ENCODE measurements at places on chromosomes 6 and 20. TPM values are rescaled to one million over a fixed set of nuclear protein-coding genes. Genes with fewer than 3 reads are reported as not detected.

The RSPO3 gene
- not detected for total RNA-seq

The APCDD1L gene
- 2.2 TPM for total RNA-seq

The RPRD1B gene
- total RNA-seq: 8.4 TPM

The KCNG1 gene
- 23.7 TPM for total RNA-seq

The TAGAP gene
- total RNA-seq: not detected

The B3GALT4 gene
- total RNA-seq: 0.72 TPM

The OPRM1 gene
- not detected for total RNA-seq

The FOXA2 gene
- not detected for total RNA-seq

The SIM1 gene
- not detected for total RNA-seq

The C6orf132 gene
- 0.72 TPM for total RNA-seq

The GTF2H4 gene
- total RNA-seq: 13.4 TPM

The TGM2 gene
- 237 TPM for total RNA-seq

The CCN6 gene
- total RNA-seq: not detected

The PCMTD2 gene
- total RNA-seq: 28.3 TPM

The TFAP2D gene
- total RNA-seq: not detected

The ROS1 gene
- under 0.01 TPM for total RNA-seq

The PNISR gene
- 65.0 TPM for total RNA-seq

The YWHAB gene
- 78.0 TPM for total RNA-seq

The HIVEP1 gene
- total RNA-seq: 16.7 TPM

The RIMS1 gene
- 3.3 TPM for total RNA-seq

The ROMO1 gene
- total RNA-seq: 223 TPM

The CARMIL1 gene
- 3.3 TPM for total RNA-seq

The SAMD3 gene
- 3.1 TPM for total RNA-seq

The BANF2 gene
- not detected for total RNA-seq

The SDCBP2 gene
- total RNA-seq: 0.54 TPM

The SIRPG gene
- total RNA-seq: not detected

The MUC22 gene
- not detected for total RNA-seq

The PACSIN1 gene
- not detected for total RNA-seq

The CLVS2 gene
- not detected for total RNA-seq

The ISM1 gene
- total RNA-seq: not detected

The SUMO4 gene
- 2.2 TPM for total RNA-seq

The ARFGEF3 gene
- total RNA-seq: under 0.01 TPM

The REM1 gene
- total RNA-seq: not detected

The COL9A3 gene
- 0.28 TPM for total RNA-seq

The SNRNP48 gene
- 5.2 TPM for total RNA-seq

The SASH1 gene
- total RNA-seq: 16.5 TPM

The ANKRD66 gene
- total RNA-seq: not detected

The SLC17A9 gene
- total RNA-seq: 1.4 TPM

The NKX2-2 gene
- not detected for total RNA-seq

The VWA7 gene
- 0.28 TPM for total RNA-seq

The NMBR gene
- not detected for total RNA-seq

The C6orf58 gene
- total RNA-seq: not detected

The SPEF1 gene
- total RNA-seq: under 0.01 TPM

The CTSZ gene
- 43.6 TPM for total RNA-seq

The LKAAEAR1 gene
- total RNA-seq: not detected

The SNTA1 gene
- 15.4 TPM for total RNA-seq

The LRRN4 gene
- total RNA-seq: under 0.01 TPM
